ENCODE measurements at places on chromosomes 11 and 22. TPM values are rescaled to one million over a fixed set of nuclear protein-coding genes. Genes with fewer than 3 reads are reported as not detected.

OR52A1 gene
- polyA plus RNA-seq = not detected

GRCh38 chr11:64694821-64695365 is 28.1 kb downstream of the NRXN2 start:
- no peak for DNase-seq

- DNase-seq = no peak
Measured at GRCh38 chr11:9796854-9797253, 133.0 kb downstream of the SWAP70 start.

DNA sequence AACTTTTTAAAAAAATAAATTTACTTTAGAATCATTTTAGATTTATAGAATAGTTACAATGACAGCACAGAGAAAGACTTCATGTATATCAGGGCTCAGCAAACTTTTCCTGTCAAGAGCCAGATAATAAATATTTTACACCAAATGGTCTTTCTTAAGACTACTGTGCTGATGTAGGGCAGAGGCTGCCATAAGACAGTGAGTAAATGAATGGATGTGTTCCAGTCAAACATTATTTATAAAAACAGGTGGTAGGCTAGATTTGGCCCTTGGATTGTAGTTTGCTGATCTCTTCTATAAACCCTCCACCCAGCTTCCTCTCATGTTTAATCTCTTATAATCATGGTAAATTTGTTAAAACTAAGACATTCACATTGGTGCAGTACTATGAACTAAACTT is 33.0 kb downstream of the CECR2 start:
- DNase-seq = no peak

MYO7A gene
- 13.3 TPM for polyA plus RNA-seq

MYRF gene
- 69.3 TPM for polyA plus RNA-seq

DNA sequence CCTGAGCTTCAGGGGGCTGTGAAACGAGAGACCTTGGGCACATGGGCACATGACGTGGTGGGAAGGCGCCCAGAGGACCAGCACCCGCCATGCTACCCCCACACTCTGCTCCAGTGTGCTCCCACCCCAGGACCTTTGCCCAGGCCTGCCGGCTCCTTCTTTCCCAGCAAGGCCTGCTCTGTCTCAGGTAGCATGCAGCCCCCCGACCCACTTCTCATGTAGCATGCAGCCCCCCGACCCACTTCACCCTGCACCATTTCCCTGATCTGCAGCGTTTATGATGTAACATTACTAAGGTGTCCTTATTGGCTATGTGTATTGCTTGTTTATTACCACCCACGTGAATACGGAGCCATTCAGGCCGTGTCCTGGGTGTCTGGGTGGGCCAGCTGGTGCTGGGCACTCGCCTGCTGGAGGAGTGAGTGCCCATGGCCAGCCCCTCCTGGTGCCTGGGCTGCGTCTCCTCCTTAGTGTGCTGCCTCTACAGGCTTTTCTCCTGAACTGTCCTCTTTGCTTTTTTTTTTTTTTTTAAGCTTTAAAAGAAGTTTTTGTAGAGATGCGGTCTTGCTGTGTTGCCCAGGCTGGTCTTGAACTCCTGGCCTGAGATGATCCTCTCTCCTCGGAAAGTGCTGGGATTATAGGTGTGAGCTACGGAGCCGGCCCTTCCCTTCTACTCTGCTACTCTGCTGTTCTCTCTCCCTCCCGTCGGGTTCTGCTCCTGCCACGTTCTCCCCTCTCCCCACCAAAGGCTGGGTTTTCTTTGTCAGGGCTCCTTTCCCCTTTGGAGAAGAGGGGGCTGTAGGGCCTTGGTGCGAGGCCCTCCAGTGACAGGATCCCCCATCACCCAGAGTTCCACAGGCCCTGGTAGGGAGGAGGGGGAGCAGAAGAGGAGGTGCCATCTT is 29.4 kb downstream of the LRP5 start:
- no peak for DNase-seq

MGAT3 gene
- 1.9 TPM for polyA plus RNA-seq

DNA sequence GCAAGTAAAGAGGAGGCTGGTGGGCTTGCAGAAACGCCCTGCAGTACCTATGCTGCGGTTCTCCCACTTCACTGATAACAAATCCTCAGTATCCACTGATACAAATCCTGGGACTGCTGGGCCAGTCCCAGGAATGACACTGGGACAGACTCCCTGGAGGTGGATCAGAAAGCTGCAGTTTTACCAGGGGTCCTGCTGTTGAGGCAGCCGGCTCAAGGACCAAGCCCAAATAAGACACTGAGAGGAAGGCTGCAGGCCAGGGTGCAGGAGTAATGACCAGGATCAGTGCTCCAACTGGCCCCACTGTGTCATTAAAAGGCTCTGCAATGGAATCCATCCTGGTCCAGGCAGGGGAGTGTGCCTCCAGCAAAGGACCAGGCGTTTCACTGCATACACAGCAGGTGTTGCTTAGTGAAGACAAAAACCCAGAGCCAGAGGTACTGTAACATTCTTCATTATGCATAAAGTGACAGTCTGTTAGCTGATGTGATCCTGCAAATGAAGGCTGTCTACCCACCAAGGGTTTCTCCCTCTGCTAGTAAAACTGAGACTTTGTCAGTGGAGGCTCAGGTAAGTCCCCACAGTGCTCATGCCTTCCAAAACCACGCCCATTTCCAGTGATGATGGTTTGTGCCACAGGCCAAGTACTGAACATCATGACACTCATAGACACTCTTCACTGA is 1.4 kb upstream of the C22orf39 start:
- no peak for DNase-seq

GRCh38 chr11:95585069-95585751 is 204.4 kb downstream of the FAM76B start:
- DNase-seq = no peak

- peak; percentile 93 for DNase-seq
Measured at GRCh38 chr22:50506611-50507420, 686 bp downstream of the LMF2 start.

TRIM49D1 gene
- not detected for polyA plus RNA-seq

DNA sequence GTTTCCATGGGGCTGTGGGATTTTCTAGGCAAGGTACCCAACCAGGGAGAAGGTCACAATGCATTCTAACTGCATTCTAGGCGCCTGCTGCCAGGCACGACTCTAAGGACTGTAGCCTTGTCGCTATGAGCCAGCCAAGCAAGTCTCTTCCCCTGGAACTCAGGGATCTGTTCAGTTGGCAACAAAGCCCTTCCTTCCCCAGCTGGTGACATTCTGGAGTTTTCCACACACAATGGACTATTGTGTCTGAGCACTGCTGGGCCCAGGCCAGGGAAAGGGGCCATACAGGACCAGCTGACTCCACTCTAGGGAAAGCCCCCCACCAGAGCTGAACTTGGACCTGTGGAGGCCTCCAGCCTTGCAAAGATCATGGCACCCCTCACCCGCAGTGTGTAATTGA is 116.8 kb downstream of the RRAS2 start:
- no peak for DNase-seq

TMEM151A gene
- 1.6 TPM for polyA plus RNA-seq

GRCh38 chr11:131038597-131038996 is 122.3 kb upstream of the SNX19 start:
- no peak for DNase-seq
